ENCODE measurements at places on chromosomes 13 and 19.

DNA sequence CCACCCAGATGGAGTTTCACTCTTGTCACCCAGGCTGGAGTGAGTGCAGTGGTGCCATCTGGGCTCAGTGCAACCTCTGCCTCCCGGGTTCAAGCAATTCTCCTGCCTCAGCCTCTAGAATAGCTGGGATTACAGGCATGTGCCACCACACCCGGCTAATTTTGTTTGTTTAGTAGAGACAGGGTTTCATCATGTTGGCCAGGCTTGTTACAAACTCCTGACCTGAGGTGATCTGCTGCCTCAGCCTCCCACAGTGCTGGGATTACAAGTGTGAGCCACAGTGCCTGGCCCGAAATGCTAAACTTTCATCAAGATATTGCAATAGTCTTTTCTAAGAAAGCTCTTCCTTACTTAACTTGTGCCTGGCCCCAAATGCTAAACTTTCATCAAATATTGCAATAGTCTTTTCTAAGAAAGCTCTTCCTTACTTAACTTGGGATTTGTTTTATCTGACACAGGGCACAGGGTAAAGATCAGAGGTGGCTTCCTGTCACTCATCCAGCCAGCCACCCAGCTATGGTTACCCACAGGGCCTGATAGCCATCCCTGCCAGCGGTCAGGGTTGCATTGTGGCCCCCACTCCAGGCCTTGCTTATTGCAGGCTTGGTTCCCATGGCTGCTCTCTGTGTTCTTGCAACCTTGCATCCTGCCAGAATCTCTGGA lies 352.3 kb upstream of the TMTC4 start:
- no peak for DNase-seq

- no peak for DNase-seq
Observed at GRCh38 chr19:8512115-8512967, 1.6 kb downstream of the ZNF414 start.

GRCh38 chr19:56732976-56733375 lies 61.4 kb upstream of the ZNF835 start:
- no peak for DNase-seq

GRCh38 chr13:98265692-98266551 lies 88.9 kb upstream of the RNF113B start:
- no peak for DNase-seq

DNA sequence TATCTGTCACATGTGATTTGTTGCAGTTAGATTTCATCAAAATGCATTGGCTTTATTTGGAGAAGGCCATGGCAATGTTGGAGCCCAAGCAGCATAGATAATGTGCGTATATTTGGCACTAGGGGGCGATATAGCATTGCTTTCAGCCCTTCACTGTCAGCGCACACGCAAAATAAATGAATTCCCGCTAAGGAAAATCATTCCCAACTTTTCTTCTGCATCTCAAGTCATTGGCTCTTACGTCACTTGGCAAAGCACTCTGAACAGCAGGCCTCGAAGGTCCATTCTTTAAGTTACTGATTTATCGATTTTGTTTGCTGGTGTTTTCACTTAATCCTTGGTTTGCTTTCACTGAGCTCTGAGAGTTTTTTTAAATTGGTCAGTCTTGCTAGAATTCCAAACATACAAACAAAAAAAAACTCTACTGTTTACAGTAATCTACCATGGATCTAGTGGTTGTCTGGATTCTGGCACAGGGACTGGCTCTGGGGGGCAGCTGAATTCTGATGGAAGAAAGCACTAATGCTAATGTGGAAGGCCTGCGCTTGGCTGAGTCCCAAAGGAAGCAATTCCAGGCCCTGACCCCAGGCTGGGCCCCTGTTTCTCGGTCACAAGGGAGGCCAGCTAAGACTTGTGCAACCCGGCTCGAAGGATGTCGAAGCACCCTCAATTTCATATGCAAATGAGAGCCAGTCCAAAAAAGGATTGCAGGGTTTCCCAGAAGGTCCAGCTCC lies 97.7 kb upstream of the IPO5 start:
- no peak for DNase-seq

DNA sequence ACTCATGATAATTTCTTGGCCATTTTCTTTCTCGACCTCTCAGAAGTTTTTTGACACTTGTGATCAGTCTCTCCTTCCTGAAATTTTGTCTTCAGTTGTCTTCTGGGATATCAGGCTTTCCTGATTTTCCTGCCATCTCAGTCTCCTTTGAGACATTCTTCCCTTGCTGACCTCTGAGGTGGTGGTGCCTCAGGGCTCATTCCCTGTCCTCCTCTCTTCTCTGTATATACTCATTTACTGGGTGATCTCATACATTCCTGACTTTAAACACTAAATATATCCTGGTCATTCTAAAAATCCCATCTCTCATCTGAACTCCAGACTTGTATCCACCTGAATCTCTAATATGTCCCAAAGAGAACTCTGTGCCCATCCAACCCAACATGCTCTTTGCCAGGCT lies 31.3 kb upstream of the STARD13 start:
- no peak for DNase-seq

- no peak for DNase-seq
Observed at GRCh38 chr19:54029301-54029700, 34.4 kb downstream of the VSTM1 start.

- DNase-seq = no peak
Observed at GRCh38 chr13:93248627-93249047, 22.0 kb downstream of the GPC6 start.

- DNase-seq = no peak
Observed at GRCh38 chr13:80814541-80814940, 473.6 kb upstream of the SPRY2 start.

GRCh38 chr13:19838865-19839275 lies 24.6 kb downstream of the ZMYM5 start:
- DNase-seq = no peak

DNA sequence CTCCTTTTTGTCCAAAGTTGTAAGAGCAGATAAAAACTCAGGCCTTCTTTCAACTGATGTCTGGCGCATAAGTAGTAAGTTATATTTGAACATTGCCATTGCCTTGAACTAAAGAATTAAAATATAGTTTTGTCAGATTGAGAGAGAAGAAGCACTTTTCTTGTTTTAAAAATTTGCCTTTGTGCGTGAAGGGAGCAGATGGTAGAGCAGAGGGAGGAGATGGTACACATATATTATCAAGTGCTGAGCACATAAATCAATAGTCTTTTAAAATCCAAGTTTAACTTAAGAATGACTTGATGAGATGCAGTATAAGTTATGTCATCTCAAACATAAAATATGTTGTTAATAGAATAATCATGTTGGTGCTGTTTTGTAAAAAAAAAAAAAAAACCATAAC lies 504.6 kb upstream of the KLHL1 start:
- DNase-seq = no peak

- DNase-seq = no peak
Observed at GRCh38 chr13:64884976-64885375, 2345.2 kb downstream of the PCDH9 start.

DNA sequence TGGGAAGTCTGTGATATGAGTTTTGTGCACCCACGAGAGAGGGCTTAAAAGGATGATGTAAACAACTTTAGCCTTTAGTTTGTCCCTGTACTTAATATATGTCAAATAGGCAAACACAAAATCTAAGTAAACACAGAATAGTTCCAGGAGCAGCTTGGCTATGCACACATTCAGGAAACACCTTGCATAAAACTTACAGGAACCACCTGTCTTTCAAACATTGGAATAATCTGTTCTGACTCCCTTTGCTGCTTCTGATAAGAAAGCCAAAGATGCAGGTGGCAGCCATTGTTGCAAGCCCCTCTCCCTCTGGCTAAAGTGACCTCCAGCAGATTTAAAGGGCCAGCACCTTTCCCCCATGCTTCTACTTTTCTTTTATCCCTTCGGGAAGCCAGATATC lies 4.7 kb downstream of the EEF1AKMT1 start:
- no peak for DNase-seq

- DNase-seq = no peak
Observed at GRCh38 chr13:39780711-39781110, 125.2 kb downstream of the COG6 start.

- no peak for DNase-seq
Observed at GRCh38 chr19:31408460-31409124, 59.4 kb upstream of the TSHZ3 start.

- DNase-seq = no peak
Observed at GRCh38 chr19:16445238-16446107, 26.3 kb downstream of the EPS15L1 start.

DNA sequence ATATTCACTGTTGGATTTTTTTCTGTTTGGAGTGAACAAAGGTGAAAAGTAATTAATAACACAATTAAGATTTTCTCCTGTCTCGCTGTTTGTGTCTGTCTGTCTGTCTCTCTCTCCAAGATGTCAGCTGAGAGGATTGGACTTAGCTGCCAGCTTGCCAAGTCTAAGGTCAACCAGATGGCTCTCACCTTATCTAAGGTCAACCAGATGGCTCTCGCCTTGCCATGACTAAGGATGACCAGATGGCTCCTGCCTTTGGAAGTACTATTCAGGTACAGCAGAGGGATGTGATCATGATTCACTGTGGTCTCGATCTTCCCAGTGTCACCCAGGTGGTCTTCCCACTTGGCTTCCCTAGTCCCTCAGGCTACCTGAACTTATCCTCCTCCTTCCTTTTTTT lies 1436.4 kb downstream of the UQCRFS1 start:
- DNase-seq = no peak

DNA sequence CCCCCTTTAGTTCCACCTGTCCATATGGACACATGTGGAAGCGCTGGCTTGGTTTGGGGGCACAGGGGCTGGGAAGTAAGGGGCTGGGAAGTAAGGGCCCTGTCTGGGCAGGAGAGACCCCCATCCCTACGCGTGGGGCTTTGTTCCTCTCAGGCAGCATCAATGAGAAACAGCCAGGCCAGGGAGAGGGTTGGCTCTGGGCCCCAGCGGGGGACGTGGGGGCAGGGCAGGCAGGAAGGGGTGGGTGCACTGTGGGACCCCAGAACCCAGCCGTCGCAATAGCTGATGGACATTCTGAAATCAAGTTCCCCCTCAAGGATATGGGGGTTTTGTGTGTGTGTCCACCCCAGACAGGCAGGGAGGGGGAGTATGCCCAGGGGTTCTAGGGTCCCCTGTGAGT lies 1.2 kb downstream of the NCAN start:
- DNase-seq = no peak

GRCh38 chr13:79287939-79288795 lies 117.9 kb downstream of the RBM26 start:
- no peak for DNase-seq

DNA sequence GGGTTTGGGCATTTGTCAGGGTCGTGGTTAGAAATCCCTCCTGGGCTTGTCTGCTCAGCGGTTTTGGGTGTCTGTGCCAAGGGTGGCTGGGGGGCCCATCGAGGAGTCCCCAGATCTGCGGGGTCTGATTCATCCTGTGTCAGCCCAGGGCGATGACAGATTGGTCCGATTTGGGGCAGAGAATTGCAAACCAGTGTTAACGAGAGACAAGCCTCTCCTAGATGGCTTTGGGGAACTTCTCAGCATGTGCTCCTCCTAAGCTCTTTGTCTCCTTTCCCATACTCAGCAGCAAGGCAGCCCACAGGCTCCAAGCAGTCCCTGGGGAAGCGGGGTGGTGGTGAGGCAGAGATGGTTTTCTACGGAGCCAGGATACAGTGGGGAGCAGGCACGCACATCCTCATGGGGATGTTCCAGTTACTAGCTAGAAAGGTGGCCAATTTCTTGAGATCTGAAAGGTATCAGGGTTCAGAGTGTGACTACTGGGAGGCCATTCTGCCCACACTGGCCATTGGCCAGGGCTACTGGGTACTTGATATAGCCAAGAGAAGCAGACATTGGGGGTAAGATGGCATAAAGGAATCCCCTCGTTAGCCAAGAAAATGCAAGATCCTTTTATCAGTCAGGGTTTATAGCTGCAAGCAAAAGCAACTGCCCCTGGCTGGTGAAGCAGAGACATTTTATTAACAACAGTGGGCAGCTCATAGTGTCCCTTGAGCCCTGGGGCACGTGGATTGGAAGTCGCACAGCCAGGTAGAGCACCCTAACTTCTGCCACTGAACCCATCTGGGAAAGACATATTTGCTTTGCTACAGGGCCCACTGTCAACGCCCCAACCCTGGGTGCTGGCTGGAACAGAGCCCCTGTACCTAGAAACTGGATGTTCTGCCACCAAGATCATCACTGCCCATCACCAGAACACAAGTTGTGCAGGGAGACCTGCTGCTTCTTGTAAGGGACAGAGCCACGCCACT lies 63.6 kb downstream of the RGCC start:
- no peak for DNase-seq

- no peak for DNase-seq
Observed at GRCh38 chr13:46630431-46631178, 77.6 kb downstream of the LRCH1 start.

DNA sequence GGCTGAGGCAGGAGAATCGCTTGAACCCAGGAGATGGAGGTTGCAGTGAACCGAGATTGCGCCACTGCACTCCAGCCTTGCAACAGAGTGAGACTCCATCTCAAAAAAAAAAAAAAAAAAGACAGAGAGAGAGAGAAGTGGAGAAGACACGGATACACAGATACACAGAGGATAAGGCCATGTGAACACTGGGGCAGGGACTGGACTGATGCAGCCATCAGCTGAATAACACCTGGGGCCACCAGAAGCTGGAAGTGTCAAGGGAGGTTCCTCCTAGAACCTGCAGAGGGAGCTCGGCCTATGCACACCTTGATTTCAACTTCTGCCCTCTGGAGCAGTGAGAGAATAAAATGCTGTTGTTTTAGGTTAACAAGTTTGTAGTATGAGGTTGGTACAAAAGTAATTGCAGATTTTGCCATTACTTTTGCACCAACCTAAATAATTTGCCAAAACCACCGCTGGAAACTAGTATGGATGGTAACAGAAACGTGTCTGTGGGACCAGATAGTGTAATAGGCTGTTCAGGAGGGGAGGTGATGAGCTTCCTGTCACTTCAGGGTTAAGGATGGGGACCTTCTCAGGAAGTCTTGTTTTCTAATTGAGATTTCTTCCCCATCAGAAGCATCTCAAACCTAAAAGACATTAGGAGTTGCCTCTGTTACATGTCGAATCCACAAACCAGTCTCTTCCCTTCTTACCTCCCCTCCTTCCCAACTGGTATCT lies 36.4 kb upstream of the IGSF23 start:
- DNase-seq = no peak

DNA sequence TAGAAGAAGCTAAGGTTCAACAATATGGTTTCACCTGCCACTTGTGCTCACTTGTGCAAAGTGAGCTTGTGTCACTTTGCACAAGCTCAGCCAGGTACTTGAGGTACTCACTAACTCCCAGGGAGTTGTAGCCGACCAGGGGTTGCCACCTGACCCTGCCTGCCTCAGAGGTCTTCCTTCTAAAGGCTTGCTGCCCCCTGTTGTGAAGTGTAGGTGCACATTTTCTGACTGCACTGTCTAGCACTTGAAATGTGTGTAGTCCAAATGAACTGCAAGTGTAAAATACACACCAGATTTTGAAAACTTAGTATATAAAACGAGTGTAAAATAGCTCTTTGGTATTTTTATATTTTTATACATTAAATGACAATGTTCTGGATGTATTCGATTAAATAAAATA lies 230.8 kb downstream of the DLEU7 start:
- no peak for DNase-seq

GRCh38 chr19:58553799-58554493 lies 959 bp downstream of the CHMP2A start:
- DNase-seq = no peak

DNA sequence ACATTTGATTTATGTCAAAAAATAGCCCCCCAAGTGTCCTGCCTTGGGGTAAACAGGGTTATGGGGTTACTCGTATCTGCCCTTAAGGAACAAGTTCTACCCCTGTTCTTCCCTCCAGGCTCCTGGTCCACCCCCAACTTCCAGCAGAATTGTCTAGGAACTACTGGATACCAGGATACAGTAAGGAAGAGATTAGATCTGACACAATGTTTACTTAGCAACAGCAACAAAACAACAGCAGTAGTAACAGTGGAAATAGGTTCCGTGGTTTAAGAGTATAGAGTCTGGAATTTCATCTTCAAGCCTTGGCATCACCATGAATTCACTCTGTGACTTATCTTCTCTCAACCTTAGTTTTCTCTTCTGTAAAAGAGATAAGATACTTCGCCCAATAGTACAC lies 1.7 kb upstream of the FAM98C start:
- no peak for DNase-seq

Measured in T-helper 9 cell (primary cell).